Activated naive CD4-positive, alpha-beta T cell treated with anti-CD3 and anti-CD28 coated beads, Interleukin-2, amount 50 U/mL, for 72 hours (primary cell): ENCODE measurements at places on chromosomes 7 and 10. TPM values are rescaled to one million over a fixed set of nuclear protein-coding genes. Genes with fewer than 3 reads are reported as not detected.

DNA sequence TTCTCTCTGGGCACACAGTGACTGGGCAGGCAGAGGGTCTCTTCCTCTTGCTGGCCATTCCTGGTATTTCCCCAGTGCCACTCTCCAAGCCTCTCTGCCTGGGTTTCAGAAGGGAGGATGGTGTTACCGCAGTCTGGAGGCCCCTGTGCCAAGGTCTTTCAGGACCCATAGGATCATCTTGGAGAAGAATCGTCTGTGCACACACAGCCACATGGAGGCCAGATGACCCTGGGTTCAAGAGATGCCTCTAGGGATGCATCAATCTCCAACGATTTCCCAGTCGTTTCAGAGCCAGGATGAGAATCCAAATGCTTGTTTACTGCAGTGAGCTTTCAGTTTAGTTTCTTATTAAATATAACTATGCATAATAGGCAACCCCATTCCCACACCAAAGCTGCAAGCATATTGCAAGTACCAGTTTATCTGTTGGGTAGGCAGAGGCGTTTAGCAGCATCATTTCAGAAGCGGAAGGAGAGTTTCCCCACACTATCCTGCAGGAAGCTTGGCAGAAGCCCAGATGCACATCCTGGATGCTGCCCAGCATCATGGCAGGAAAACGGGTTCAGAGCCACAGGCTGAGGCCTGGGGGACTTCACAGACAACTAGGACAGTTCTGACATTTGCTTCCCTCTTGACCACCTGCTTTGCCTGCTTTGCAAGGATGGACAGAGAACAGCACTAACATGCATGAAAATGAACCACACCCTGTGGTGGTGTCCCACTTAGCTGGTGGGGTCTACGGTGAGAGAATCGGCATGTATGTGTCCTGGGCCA is 134.7 kb upstream of the FAM20C start:
- DNase-seq: no peak

DNA sequence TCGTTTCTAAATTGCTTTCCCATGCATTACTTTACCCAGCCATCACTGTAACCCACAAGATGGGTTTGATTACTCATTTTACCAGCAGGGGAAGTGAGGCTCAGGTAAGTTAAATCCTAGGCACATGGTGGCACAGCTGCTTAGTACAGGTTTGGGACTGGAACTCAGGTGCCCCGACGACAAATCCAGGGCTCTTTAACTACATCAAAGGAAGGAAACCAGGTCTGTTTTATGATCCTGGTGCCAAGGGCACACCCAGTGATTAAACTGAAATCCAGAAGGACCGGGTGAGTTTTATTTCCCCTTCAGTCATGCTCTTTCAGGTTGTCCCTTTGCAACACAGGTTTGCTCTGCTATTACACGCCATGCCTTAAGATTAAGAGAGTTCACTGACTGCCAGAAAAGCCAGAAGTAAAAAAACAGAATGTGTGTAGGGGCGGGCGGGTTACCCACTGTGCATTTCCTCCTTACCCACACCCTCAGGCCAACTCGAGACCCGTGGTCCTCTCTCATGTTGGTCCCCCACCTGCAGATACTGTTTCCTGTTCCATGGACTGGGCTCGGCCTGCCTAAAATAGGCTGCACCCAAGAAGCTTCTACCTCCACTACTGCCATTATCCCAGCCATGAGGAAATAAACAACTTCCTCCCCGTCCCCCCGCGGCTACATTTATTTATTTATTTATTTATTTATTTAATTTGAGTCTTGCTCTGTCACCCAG is 55.1 kb upstream of the KDM7A start:
- DNase-seq: no peak

DNA sequence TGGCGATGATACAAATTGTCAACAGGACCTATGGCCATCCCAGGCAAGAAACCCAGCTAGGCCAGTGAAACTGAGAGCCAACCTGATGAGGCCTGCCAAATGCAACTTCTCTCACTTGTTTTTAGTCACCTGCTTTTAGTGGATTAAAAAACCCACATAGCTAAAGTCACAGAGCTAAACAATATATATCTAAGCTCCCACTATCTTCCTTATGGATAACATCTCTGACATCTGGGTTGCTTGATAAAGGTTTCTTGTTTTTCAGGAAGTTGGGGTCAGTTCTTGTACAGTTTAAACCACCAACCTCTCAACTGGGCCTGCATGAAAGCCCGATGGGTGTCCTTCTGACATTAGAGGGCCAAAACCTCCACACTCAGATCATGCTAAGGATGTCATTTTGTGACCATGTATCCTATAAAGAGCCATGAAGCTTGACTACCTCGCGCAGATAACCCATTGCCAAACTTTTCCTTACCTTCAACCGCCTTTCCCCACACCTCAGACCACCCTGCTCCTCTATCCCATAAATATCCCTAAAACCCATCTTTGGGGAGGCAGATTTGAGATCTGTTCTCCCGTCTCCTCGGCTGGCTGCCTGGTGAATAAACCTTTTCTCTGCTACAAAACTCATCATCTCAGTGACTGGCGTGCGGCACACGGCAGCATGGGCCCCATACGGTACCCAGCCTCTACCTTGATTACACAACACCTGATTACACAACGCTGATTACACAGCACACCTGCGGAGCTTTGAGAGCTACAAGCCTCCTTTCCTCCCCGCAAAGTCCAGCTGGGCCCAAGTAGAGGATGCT is 797 bp upstream of the STMP1 start:
- no peak for DNase-seq

KLF14 gene
- not detected for total RNA-seq
